ENCODE measurements at places on chromosomes 1 and 21.

- DNase-seq = no peak
These were observed 40.8 kb downstream of the RGL1 start for GRCh38 chr1:183845681-183846080.

DNA sequence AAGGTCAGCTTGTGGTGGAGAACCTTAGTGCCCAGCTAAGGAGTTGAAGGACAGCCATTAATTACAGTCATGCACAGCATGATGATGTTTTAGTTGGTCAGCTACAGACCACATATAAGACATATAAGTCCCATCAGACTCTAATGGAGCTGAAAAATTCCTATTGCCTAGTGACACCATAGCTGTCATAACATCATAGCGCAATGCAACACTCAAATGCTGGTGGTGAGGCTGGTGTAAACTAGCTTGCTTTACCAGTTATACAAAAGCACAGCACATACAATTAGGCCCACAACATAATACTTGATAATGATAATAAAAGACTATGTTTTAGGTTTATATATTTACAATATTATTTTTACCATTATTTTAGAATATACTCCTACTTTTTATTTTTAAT is 4.0 kb downstream of the ECHDC2 start:
- DNase-seq = no peak

DNA sequence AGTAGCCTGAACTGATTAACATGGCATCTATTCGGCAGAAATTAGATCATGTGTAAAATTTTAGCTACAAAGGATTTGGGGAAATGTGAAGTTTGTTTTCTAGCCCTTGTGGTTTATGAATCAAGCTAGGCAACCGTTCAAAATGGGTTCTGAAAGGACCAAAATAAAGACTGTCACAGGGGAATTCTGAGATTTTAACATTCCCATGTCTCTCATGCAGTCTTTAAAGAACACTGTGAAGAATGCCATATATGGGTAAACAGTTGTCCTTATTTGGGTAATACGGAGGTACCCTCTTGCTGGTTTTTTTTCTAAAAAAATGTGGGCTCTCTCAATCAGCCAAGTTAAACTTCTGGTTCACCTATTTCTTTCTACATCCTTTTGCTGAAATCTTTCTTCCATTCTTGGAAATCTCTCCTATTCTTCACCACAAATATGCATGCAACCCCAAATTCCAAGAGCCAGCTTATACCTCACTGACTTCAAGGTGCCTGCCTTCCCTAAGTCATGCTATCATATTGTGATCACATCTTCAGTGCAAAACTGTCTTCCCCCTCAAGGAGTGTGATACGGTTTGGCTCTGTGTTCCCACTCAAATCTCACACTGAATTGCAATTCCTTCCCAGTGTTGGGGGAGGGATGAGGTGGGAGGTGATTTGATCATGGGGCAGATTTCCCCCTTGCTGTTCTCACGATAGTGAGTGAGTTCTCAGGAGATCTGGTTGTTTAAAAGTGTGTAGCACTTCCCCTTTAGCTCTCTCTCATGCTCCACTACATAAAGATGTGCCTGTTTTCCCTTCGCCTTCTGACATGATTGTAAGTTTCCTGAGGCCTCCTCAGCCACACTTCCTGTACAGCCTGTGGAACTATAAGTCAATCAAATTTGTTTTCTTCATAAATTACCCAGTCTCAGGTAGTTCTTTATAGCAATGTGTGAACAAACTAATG is 308.7 kb downstream of the TTLL7 start:
- DNase-seq = no peak

- no peak for DNase-seq
These were observed 126.7 kb downstream of the EIF4G3 start for GRCh38 chr1:21050031-21050430.

DNA sequence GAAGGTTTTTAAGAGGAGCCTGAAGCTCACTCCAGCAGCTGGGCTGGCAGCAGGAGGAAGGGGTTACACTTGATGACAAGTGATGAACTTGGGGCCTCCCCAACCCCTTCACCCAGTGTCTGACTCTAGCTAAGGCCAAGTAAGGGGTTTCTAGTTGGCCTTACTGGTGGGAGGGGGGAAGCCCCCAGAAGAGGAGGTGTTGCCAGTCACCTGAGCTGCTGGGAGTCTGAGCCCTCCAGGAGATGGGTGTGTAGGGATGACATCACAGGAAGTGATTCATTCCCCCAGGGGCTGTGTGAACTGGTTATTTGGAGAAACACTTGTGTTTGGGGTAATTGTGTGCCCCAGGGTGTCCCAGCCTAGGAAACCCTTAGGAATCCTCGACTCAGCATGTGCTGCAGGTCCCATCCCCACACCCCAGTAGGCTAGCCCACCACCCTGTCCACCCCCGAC is 3.1 kb downstream of the PADI1 start:
- peak; percentile 52 for DNase-seq

DNA sequence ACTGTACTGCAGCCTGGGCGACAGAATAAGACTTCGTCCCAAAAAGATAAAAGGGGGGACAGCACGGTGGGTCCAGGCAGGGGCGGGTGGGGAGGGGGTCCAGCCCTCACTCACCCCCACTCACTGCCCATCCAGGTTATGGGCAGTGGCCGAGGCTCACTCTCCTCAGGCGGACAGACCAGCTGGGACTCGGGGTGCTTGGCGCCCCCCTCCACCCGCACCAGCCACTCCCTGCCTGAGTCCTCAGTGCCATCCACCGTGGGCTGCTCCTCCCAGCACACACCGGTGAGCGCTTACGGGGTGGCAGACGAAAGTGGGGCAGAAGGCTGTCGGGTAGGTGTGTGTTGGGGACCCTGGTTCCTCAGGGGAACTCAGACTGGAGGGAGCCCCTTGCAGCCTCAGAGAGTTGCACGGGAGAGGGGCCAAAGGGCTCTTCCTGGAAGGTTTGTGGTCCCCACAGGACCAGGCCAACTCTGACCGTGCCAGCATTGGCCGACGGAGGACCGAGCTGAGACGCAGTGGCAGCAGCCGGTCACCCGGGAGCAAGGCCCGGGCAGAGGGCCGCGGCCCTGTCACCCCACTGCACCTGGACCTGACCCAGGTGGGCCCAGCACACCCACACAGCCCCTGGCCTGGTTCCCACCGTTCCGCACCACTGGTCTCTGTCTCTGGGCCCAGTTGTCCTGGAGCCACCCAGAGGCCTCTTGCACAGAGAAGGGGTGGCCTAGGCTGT is 6.6 kb downstream of the PLEKHN1 start:
- DNase-seq = no peak

- no peak for DNase-seq
These were observed 5.8 kb downstream of the MYCL start for GRCh38 chr1:39895731-39896480.

GRCh38 chr1:227298512-227299240 is 19.6 kb downstream of the CDC42BPA start:
- no peak for DNase-seq

- DNase-seq = no peak
These were observed 179.9 kb downstream of the HMCN1 start for GRCh38 chr1:185914089-185914488.

DNA sequence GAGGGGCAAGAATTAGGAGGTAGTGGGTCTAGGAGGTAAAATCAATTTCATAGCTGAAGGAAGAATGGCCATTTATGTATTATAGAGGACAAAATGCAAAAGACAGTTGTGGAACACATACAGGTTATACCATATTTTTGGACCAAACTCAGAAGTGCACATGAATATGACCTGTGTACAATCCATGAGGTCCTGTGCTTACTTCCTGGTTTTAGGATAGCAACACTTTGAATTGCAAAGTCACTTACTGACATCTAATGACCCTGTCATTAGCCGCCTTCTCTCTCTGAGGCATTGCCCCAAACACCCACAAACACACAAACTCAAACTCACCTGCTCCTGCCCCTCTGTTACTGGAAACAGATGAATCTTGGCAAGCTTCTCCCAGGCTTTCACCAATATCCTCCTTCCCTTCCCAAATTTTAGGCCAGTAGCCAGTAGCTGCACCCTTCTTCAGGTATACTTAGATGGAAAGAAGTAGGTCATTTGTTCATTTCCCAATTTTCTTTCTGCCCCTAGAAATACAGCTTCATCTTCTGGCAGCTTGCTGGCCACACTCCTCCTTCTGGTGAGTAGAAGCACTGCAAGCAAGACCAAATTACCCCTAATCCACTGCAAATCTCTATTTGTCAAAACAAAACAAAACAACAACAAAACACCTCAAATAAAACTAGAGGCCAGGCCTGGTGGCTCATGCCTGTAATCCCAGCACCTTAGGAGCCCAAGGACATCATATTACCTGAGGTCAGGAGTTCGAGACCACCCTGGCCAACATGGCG is 13.7 kb upstream of the RPL5 start:
- DNase-seq = peak; percentile 18

DNA sequence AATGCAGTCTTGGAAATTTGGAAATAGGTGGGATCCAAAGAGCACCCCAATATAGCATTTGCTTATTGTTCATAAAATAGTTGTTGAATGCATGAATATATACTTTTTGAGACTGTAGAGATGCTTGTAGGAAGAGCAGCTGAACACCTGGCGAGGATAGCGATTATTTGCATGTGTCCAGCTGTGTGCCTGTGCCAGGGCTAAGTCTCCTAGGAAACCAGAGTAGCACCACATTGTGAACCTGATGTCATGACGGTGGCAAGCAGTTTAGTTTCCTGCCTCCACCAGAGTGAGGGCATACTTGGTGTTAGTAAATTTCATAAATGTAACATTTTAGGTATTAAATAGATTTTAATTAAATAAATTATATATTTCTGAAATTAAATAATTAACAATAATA is 37.3 kb upstream of the IRF2BP2 start:
- DNase-seq = no peak

GRCh38 chr1:205677167-205677566 is 3.1 kb downstream of the SLC45A3 start:
- no peak for DNase-seq

- DNase-seq = peak; percentile 25
These were observed 2.4 kb upstream of the IKBKE start for GRCh38 chr1:206467915-206468314.

DNA sequence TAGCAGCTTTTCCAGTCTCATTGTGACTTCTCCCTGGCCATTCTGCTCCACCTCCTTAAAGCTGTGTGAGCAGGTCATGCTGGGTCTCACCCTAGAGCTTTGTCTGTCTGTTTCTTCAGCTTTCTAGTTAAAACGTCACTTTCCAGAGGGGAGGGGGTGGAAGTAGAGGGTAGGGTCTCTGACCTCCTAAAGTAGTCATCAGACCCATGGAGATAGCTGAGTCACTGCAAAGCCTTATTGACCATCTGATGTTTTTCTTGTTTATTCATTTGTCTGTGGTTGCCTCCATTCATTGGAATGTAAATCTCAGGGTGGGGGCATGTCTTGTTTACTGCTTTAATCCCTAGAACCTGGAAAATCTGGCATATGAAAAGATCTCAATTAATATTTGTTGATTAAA is 52.7 kb downstream of the ELF3 start:
- DNase-seq = no peak

GRCh38 chr1:85216697-85217096 is 15.9 kb upstream of the SYDE2 start:
- no peak for DNase-seq

GRCh38 chr1:13816016-13816760 is 116.2 kb downstream of the PRDM2 start:
- DNase-seq = no peak

DNA sequence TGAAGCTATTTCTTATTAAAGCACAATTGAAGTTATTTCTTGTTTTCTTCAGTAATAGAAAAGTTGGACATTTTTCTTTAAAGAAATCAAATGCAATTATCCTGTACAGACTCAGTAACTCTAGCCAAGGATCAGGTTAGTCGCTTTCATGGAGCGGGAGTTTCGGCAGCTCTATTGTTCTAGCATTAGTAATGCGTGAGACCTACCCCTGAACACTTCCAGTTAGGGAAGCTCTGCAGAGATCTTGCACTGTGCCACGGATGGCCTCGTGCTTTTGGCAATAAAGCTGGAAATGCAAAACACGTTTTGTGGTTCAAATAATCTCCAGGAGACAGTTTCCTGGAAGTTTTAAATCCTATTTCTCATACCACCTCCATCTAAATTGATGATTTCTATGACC is 488.4 kb downstream of the SETD4 start:
- no peak for DNase-seq

DNA sequence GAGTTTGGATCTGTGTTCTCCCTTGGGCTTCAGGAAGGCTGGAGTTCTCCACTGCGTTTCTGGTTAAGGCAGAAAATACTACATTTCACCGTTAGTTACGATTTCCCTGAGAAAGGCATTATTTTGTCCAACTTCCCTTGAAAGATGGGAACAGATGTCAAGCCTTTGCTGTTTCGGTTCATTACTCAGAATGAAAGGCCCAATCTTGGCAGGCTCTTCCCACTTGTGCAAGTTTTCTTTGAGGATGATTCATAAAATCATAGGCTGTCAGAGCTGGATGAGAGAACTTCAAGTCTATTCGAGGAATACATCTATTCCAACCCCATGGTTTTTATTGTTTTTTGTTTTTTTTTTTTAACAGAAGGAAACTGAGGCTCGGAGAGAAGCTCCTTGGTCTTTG is 205.2 kb downstream of the GRIK3 start:
- DNase-seq = no peak

GRCh38 chr1:234745844-234746797 is 136.1 kb upstream of the IRF2BP2 start:
- no peak for DNase-seq

DNA sequence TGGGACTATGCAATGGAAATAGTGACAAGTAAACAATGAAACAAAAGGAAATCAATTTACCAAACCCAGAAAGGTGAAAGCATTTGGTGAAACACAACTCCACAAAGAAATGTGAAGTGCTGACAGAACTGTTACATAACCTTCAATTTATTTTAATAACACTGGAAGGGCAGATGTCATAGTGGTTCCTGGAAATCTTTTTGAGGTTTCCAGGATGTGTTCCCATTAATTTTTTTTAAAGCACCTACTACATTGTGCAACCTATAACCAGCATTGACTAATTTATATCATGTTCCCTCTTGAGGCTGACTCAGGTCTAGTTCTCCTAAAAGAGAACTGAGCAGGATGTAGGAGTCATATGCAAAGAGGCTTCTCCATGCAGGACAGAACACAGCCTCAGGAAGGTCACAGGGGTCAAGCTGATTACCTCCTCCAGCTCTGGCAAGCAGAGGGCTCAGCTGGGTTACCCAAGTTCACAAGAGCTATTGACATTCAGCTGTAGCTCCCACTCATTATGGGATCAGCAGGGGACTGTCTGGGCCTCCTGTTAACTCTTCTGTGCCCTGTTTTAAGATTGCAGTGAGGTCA is 157.1 kb upstream of the NRIP1 start:
- DNase-seq = no peak

DNA sequence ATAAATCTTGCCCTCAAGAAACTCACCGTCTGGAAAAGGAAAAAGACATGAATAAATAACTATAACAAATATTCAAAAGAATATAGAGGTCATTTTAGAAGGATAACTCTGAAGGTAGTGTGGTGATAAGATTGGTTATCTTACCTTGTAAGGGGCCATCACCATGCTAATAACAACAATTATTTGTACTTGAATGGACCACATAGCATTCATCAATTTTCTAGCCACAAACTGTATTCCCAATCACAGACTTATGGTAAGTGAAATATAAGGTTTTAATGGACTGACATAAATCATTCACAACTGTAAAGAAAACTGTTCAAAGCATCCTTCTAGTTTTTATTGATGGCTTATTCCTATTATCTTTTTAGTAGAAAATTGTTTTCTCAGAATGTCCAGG is 57.8 kb downstream of the HMCN1 start:
- DNase-seq = no peak

All from CD4-positive, alpha-beta T cell treated with Interleukin-6 for 4 hours (primary cell).